ENCODE measurements at places on chromosomes 1 and 21.

- DNase-seq, result no peak
These were observed 171.9 kb upstream of the RAB4A start for GRCh38 chr1:229098903-229099578.

- DNase-seq, result no peak
These were observed 107.6 kb downstream of the NAV1 start for GRCh38 chr1:201646411-201647022.

GRCh38 chr1:220726634-220727033 lies 21.5 kb upstream of the MTARC2 start:
- DNase-seq, result no peak

DNA sequence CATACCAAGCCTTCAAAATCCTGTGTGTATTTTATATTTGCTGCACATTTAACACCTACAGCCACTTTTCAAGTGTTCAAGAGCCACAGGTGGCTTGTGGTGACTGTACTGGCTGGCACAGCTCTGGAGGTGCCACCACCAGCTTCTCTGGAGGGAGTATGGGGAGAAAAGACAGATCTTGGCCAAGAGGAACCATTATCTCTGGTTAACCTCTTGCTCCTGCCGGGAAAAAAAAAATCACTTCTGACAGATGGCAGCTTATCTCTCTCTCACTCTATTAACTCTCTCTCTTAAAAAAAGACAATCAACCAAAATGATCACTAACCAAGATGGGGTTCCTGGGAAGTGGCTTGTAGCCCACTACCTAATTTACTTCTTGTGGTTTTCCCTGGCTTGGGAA lies 1.2 kb upstream of the RIIAD1 start:
- no peak for DNase-seq

GRCh38 chr1:89167590-89168230 lies 8.1 kb downstream of the GBP7 start:
- DNase-seq, result no peak

DNA sequence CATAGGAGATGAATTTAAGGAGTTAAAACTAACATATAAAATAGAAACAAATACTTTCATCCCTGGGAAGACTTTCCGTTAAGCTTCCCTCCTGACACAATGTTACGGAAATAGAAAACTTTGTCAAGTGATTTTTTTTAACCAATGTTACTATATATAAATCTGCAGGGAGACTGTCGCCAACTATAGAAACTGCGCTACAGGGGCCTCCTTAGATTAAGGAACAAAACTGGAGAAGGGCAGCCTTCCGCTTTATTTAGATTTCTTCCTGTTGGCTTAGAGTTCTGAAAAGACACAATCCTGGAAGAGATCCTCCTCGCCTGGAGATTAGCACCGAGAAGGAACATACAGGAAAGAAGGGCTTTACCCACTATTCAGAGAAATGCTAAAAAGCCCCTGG lies 1.5 kb downstream of the MGST3 start:
- DNase-seq, result no peak

- DNase-seq, result no peak
These were observed 14.2 kb upstream of the HSD3B1 start for GRCh38 chr1:119492763-119493162.

DNA sequence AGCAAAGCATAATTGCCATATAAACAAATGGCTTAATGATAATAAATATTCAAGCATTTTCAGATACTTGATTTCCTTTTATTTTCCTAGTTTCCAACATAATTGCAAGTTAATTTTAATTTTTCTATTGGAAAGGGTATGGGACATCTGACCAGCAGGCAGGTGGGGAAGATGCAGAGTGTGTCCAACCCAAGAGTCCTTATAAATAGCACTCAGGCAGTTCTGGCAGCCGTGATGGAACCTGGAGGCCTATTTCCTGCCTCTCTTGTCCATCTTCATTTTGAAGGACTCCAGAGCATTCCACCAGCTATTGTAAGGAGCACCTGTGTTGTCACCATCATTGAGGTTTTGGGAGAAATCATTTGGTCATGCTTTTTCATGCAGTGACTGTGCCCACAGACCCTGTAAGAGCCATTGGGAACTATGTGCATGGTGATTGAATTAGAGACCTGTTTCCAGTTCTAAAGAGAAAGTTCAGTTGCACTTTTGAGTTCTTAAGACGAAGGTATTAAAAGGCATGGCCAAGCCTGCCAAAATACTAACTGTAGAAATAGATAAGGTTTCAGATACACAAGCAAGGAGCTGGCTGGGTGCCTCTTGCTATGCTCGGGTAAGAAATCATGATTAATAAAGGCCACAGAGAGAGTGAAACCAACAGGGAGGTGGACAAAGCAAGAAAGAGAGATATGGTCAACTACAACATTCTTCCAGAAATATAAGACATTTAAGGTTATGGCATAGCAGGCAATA lies 92.3 kb downstream of the SPATA46 start:
- DNase-seq, result no peak

GRCh38 chr1:37034121-37035013 lies at the start of gene GRIK3:
Gene GRIK3 (minus strand): TSS chr1:37034515. CDS start chr1:37034108, 407 bp downstream.
- no peak for DNase-seq

DNA sequence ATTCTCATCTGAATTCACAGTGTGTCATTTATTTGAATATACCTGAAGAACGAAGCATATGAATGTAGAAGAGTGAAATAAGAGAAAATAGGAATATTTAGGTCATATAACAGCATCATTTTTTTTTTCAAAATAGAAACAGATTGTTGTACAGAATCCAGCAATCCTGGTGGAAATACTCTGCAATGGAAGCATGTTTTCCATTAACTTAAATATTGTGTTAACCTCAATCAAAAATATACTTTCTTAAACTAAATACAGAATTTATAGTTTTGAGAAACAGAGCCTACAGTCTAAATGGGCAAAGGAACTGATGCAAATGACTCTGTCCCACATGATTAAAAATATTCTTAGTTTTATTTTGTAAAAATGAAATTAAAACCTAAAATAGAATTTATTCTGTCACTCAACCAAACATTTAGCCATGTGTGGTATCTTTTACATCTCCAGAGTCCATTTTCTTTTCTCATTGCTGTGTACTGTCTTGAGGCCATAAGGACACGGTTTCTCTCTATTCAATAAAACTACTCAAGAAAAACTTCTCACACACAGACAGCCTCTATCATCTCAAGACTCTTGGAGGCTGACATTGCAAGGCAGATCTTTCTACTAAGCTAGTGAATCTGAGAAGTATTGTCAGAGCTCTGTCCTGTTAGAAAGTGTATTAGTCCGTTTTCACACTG lies 322.6 kb downstream of the LTN1 start:
- no peak for DNase-seq

- no peak for DNase-seq
These were observed 1260.6 kb upstream of the ADGRL2 start for GRCh38 chr1:80540149-80540548.

- no peak for DNase-seq
These were observed 439.3 kb downstream of the NEGR1 start for GRCh38 chr1:71843012-71843411.

DNA sequence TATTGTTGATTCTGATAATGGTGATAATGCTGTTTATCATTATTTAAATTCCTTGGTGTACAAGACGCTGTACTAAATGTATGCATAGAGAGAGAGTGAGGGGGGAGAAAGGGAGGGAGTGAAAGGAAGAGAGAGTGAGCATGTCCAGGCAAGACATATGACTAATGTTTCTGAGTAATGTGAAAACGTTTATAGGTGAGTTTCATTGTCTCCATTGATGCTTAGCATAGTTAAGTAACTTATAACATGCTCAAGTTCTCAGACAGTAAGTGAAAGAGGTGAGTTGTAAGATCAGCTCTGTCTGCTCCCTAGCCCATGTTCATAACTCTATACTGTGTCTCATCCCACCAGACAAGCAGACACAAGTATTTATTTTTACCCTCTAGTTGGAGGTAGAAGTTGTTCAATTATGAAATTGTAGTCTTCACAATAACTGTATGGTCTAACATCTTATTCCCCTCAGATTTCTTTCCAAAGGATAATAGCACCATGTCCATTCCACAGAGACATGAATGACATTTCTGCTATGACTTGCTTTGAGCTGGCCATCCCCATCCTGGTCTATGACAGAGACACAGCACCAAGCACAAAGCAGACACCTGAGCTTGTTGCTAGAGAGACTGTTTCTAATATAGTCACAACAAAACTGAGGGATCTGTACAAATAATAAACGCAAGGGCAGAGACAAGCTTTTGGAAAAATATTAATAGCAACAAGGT lies 285.1 kb downstream of the CACNA1E start:
- DNase-seq, result no peak

DNA sequence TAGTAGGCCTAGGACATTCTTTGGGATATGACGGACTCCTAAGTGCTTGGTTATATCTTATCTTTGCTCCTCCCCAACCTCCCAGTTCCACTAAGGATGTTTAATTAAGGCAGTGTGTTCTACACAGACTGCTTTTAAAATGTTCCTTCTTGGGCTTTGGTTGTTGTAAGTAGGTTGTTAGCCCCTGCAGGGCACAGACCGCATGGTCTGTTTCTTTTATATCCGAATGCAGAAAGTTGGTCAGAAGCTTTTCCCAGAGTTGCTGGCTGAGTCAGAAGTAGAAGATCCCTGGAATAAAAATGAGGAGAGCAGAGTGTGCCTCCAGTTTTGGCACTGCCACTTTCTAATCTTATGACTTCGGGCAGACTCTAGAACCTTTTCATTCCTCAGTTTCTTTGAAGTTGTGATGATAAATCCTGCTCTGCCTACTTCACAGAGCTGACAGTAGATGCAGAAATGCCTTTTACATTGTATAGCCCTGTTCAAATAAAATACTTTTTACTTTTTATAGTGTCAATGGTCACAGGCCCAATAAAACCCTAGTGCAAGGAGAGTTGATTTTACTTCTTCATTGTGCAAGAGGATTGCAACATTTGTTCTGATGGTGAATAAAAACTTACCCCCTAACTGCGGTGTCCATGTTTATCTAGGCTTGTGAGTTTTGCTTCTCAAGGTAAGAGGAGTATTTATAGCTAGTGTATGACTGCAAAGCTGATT lies 18.4 kb downstream of the FMN2 start:
- no peak for DNase-seq

DNA sequence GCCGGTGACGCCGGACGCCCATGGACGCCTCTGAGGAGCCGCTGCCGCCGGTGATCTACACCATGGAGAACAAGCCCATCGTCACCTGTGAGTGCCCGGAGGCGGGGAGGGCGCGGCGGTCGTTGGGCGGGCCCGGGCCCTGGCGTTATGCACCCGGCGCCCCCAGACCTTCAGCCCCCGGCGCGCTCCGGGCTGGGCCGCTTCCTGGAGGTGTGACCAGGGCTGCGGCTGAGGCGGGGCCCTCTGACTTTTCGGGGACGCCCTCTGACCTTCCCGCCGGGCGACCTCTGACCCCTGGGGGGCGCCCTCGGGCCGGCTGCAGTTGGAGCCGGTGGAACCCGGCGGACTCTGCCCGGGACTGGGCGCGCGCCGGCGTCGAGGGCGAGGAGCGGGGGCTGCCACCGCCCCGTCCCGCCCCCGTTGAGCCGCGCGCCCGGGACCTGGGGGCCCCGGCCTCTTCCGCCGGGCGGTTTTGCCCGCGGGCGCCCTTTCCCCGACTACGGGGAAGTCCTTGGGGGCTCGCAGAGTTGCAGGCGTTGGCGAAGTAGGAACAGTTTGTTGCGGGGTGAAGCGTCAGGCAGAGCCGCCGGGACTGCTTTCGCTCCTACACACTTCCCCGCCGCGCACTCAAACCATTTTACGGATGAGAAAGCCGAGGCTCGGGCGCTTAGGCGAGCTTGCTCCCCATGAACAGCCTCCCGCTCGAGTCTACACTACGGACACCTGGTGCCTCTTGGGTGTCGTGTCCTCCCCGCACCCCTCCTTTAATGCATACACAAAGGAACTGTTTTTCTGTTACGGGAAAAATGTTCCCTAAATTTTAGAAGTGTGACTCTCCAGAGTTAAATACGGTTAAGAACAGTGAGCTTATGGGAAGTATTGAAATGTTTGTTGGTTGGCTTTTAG lies 618 bp downstream of the TRAPPC10 start:
- peak; percentile 92 for DNase-seq

Measured in activated CD8-positive, alpha-beta T cell treated with anti-CD3 and anti-CD28 coated beads for 36 hours (primary cell).